ENCODE measurements at places on chromosomes 13 and 19.

- peak; percentile 6 for DNase-seq
These were observed 157.2 kb downstream of the TM9SF2 start for GRCh38 chr13:99658261-99658991.

DNA sequence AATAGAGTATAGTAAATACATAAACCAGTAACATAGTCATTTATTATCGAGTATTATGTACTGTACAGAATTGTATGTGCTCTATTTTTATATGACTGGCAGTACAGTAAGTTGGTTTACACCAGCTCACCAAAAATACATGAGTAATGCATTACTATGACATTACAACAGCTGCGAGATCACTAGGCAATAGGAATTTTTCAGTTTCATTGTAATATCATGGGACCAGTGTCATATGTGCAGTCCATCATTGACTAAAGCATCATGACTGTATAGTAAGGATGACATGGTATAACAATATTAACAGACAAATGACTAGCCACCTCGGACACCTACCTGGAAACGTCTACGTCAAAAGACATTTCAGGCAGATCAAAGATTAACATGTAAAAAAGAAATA lies 33.6 kb downstream of the ATP7B start:
- DNase-seq = no peak

GRCh38 chr13:102440259-102440936 lies 38.5 kb upstream of the FGF14 start:
- no peak for DNase-seq

DNA sequence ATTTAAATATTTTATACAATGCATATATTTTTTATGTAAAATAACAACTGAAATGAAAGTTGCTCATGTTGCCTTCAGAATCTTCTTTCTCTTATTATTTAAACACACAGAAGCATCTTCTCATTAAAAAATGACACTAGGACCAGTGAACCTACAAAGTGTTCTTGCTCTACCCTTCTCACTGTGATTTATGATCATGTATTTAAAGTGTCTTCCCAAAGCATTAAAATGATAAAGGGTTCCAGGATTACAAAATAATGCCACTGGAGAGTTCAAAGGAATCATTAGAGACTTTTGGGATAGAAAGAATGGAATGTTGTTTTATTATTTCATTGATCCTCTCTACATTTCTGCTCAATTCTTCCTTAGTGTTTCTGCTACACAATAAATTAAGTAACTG lies 643.6 kb upstream of the SLITRK1 start:
- no peak for DNase-seq

DNA sequence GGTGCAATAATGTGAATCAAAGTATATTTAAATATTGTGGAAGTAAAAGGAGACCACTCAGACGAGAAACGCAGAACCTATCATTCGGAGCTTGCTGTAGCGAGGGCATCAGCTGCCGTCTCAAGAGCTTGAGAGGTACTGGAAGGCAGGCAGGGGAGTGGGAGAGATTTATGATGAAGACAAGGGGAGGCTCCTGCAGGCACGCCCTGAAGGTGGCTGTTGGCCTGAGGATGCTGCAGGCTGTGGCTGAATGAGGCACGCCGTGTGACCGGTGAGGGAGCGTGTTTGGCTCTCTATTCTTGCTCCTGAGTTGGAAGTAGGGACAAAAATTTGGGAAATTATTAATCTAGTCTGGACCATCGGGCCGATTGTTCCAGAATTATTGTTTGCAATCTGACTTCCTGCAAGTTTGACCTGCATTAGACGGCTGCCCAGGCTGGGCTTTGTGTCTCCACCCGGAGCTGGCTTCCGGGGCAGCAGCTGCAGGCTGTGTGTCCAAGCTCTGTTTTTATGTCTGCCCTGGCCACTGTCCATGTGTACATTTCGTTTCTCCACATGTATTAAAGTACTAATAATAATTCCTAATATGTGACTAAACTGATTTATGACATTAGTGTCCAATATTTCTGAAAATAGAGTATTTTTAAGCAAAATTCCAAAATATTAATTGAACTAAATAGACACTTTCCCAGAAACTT lies 91.1 kb upstream of the ANKRD10 start:
- no peak for DNase-seq

GRCh38 chr13:95181586-95181985 lies 119.7 kb downstream of the ABCC4 start:
- DNase-seq = no peak

DNA sequence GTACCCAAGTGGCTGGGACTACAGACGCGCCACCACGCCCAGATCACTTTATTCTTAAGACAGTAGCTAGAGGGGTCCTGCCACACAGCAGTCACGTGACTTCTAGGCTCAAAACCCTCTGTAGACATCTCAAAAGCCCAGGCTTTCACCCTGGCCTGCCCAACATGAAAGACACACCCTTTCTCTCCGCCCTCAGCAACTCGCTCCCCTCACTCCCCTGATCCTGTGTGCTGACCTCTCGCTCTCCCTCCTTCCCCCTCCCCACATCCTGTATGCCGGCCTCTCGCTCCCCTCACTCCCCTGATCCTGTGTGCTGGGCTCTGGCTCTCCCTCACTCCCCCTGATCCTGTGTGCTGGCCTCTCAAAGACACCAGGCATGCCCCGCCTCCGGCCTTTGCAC lies 77.4 kb downstream of the SLC15A1 start:
- DNase-seq = no peak

DNA sequence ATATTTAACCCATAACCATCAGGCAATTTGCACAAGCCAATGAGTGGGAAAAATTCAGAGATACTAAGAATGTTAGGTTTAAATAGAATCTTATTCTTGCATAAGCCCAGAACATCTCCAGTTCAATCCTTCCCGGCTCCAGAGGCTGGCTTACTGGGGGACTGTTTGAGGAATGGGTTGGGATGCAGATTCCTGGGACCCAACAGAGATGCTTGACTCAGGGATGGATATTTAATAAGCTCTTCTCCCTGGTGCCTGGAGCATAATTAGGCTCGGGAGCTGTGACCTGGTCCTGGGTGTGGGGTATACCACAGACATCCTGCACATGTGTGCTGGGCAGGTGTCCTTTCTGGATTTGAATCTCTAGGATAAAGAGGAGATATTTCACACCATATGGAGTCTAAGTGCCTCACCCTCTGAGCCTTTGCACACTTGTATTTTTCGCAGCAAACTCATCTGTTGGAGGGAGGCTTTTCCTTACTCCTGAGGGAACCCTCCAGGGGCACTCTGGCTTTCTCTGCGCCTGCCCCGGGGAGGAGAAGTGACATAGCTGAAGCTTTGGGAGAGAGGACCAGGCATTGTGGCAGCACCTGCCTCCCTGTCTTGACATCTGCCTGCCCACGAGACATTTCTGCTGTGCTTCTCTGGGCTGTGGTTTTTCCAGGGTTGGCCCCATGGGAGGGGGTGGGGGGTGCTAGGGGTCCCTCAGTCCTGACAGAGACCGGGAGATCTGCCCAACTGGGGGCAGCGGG lies 36.1 kb upstream of the ANKRD10 start:
- no peak for DNase-seq

DNA sequence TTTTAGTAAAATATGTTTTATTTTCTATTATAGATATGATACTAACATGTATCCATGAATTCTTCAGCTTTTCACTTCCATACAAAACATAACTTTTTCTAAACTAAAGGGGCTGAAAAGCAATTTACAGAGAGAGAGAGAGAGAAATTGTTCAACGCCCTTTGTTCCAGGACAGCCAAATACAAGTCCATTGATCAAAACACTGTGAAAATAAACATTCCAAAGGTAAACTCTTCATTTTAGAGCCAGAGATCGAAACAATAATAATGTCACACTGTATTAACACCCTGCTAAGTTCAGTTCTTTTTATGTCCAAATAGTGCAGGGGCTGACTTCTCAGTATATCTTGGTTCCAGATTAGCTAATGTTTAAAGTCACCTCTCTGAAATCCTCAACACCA lies 516.2 kb upstream of the ATXN8OS start:
- DNase-seq = no peak

DNA sequence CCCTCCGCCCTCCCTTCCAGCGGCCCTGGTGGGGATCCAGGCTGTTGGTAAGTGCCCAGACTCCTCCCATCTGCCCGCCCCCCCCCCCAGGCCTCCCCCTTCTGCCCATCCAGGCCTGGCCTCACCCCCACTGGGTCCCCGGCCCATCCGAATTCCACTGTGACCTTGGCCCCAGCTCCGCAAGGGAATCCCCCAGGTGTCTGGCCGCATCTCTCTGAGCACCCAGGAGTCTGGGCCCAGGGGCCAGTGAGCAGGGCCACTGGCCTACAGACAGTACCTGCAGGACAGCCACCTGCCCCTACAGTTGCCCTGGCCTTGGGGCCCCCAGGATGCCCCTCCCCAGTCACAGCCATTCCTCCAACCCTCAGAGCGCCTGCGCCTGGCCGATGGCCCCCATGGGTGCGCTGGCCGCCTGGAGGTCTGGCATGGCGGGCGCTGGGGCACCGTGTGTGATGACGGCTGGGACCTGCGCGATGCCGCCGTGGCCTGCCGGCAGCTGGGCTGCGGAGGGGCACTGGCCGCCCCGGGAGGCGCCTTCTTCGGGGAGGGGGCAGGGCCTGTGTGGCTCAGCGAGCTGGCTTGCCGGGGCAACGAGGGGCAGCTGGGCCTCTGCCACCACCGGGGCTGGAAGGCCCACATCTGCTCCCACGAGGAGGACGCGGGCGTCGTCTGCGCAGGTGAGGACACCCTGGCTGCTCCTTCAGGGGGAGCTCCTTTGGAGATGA lies 912 bp downstream of the SSC5D start:
- DNase-seq = no peak

DNA sequence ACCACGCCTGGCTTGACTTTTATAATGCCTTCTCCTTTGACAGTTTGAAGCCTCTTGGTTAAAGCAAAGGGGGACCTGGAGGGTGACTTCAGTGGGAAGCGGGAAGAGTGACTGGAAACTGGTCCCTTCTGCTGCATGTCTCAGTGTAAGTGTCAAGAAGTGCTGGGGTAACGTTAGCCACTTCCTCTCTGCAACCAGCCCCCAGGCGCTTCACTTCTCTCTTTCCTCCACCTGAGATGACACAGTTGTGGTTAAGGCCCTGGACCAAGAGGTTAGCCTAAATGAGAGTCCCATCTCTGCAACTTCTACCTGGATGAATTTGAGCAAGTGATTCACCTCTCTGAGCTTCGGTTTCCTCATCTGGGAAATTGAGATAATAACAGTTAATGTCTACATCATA lies 16.3 kb downstream of the LEUTX start:
- DNase-seq = no peak

- no peak for DNase-seq
These were observed 2.4 kb upstream of the ARGLU1 start for GRCh38 chr13:106570299-106570852.

- DNase-seq = no peak
These were observed 16.3 kb downstream of the ZNF91 start for GRCh38 chr19:23378948-23379347.

GRCh38 chr19:16771618-16772017 lies 52.0 kb downstream of the NWD1 start:
- peak; percentile 43 for DNase-seq

GRCh38 chr13:91690944-91691343 lies 292.5 kb downstream of the GPC5 start:
- no peak for DNase-seq
